RWPE1 (cell line): ENCODE measurements at places on chromosomes 3 and 15.

- DNase-seq = no peak
Measured at GRCh38 chr15:49286649-49287404, 116.8 kb downstream of the GALK2 start.

- no peak for DNase-seq
Measured at GRCh38 chr3:26259176-26259575, 363.4 kb upstream of the LRRC3B start.

GRCh38 chr3:15665510-15666150, 64.1 kb downstream of the BTD start:
- DNase-seq = no peak

DNA sequence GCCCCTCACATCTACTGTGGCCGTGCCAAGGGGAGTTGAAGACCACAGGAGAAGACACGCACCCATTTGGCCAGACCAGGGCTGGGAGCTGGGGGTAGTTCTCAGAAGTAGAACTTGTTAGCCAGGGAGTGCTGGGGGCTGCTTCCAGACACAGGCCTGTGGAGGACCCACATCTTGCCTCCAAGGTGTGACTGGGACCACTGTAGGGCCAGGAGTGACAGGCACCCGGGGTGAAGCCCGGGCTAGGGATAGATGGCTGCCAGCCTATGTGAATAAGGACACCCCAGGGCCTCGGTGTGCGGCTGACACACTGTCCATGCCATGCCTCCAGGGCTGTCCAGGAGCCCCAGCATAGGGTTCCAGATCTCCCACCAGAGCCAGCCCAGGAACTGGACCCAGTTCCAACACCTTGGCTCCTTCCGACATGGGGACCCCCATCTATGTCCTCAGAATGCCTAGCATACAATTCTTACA, 1.8 kb downstream of the ANPEP start:
- no peak for DNase-seq
